ENCODE measurements at places on chromosomes 3 and 15.

- no peak for DNase-seq
Observed at GRCh38 chr15:67547836-67548235, 5.3 kb downstream of the MAP2K5 start.

DNA sequence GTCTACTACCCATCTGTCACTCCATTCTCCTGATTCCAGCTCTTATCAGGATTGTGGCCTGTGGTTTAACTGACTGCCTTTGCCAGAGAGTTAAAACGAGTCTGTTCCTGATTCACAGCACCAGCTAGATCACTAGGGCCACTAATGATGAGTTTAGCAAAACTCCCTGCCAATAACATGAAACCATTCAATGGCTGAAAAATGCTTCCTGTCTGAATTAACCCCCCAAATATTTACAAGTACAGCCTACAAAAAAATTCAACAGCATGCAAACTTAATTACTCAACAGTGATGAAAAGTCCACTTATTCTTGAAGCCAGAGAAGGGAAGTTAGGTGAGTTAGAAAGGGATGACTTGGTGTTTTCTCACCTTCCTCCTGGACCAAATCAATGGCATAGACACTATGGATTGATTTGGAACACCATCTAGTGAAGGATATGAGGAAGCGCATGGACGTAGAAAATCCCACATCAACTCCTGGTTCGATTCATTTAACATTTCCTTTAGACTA is 141.4 kb downstream of the TGFBR2 start:
- DNase-seq = peak; percentile 54

GRCh38 chr3:71503525-71504249 is 79.8 kb downstream of the FOXP1 start:
- no peak for DNase-seq

DNA sequence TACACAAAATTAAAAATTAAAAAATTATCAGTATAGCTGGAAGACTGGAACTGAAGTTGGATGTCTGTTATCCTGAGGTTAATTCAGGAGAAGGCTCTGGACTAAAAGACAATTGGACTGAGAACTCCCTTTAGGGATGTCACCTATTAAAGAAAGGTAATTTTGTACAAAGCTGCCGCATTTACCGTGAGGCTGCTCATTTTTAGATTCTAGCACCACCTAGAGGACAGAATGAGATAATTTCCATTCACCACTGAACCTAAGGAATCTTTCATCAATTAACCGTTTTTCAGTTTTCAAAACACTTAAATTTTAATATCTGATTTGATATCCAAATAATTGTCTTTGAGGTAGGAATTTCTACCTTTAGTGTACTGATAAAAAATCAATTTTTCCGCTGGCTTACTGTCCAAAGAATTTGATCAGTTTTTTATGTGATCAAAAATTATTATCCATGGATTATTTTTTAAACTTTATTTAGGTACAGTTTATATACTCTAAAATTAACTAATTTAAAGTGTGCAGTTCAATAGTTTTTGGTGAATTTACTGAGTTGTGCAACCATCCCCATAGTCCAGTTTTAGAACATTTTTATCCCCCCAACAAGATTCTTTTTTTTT is 106.7 kb upstream of the TNIK start:
- peak; percentile 53 for DNase-seq

All from muscle of leg (tissue), 16 donors.